ENCODE measurements at places on chromosomes 5 and 9.

GRCh38 chr9:16385590-16385989 is 484.9 kb downstream of the BNC2 start:
- no peak for DNase-seq

DNA sequence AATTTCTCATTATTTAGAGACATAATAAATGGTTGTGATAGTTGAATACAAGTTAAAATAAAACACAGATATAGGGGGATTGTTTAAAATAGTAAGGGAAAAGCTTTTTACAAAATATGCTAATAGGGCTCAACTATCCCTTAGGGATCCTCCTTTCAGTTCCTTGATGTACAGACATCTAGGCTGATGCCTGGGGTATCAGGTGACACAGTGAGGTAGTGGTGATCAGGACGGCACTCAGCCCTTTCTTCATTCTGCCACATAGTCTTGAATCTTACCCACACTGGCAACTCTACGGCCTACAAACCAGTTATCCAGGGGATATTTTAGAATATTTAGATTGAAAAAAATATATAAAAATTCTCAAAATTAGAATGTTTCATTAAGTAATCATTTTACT is 12.5 kb upstream of the SLC35D2 start:
- DNase-seq: no peak

DNA sequence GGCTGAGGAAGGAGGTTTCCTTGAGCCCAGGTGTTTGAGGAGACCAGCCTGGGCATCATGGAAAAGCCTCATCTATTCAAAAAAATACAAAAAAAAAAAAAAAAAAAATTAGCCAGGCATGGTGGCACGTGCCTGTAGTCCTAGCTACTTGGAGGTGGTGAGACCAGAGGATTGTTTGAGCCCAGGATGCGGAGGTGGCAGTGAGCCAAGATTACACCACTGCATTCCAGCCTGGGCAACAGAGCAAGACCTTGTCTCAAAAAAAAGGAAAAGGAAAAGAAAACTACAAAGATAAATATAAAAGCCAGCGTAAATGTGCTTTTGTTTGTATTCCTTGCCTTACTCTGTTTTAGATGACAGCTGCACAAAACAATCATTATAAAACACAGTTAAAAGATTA is 2249.2 kb upstream of the C9orf72 start:
- DNase-seq: no peak

DNA sequence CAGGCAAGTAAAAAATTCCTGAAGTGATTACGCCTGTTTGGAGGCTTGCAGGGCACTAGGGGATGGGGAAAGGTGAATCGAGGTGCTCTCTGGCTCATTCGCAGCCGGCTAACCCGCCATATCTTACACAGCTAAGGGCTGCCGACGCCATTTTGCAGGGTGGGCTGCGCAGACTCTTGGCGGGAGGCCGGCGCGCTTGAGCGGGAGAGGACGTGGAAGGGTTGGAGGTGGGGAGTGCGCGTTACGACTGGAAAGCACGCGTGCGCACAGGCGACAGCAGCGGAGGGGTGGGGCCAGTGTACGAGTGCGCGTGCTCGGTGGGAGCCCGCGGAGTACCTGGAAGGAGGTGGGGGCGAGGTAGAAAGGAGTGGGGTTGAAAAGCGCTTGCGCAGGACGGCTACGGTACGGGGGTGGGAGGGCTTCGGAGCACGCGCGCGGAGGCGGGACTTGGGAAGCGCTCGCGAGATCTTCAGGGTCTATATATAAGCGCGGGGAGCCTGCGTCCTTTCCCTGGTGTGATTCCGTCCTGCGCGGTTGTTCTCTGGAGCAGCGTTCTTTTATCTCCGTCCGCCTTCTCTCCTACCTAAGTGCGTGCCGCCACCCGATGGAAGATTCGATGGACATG is at the start of gene NPM1:
Gene NPM1, plus strand, starts transcription at position 505 of the 625 bp plus-strand sequence. Its CDS starts 100 bp downstream, at position 605.
- DNase-seq: peak; percentile 97

- no peak for DNase-seq
Observed at GRCh38 chr5:79510638-79511037, 3.3 kb downstream of the HOMER1 start.

DNA sequence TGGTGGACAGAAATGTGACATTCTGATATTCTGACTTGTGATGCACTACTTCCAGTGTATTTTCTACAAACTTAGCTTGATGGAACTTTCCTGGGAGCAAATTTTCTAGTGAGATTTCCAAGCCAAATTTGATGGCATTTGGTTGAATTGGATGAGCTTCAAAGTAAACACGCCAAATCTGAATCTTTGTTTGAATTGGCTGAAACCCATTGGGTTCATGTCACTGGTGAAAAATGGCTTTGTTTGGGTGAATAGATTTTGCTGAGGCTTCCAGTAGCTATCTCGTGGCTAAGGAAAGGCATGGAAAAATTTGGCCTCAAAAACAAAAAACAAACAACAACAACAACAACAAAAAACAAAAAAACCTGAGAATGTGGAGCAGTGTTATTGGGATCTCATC is 271.1 kb upstream of the RPS23 start:
- DNase-seq: no peak

DNA sequence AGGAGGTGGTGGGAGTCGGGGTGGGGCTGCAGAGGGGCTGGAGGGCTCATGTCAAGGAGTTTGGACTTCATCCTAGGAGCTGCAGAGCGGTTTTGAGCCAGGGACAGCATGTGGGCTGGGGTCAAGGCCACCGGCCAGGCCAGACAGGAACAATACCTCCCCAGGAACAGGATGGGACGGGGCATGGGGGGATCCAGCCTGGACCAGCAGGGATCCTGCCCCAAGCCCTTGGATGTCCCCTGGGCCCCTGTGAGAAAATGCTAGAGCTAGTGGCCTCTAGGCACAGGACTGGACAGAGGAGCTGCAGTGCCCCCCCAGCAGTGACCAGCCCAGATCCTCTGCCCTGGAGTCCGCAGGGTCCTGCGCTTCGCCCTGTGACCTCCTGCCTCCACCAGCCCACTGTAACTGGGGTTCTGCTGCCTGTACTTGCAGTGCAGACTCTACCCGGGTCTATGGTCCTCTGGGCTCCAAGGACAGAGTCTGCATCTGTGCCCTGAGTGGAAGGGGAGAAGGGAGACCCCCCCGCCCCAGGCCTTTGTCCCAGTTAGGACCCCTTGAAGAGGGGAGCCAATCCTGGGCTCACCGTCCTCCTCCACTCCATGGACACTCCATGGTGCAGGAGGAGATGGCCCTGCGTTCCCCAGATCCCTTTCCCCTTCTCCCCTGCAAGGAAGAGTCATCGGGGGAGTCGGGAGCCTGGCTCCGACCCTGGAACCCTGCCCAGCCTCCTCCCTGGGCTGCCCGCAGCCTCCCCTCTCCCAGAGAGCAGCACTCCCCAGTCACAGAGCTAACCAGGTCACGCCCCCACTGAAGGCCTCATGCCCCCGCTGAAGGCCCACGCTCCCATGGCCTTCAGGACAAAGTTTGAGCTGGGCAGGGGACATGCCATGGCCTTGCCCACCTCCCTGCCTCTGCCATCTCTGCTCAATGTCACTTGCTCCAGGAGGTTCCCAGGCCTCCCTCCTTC is 3.0 kb upstream of the MXD3 start:
- DNase-seq: no peak

DNA sequence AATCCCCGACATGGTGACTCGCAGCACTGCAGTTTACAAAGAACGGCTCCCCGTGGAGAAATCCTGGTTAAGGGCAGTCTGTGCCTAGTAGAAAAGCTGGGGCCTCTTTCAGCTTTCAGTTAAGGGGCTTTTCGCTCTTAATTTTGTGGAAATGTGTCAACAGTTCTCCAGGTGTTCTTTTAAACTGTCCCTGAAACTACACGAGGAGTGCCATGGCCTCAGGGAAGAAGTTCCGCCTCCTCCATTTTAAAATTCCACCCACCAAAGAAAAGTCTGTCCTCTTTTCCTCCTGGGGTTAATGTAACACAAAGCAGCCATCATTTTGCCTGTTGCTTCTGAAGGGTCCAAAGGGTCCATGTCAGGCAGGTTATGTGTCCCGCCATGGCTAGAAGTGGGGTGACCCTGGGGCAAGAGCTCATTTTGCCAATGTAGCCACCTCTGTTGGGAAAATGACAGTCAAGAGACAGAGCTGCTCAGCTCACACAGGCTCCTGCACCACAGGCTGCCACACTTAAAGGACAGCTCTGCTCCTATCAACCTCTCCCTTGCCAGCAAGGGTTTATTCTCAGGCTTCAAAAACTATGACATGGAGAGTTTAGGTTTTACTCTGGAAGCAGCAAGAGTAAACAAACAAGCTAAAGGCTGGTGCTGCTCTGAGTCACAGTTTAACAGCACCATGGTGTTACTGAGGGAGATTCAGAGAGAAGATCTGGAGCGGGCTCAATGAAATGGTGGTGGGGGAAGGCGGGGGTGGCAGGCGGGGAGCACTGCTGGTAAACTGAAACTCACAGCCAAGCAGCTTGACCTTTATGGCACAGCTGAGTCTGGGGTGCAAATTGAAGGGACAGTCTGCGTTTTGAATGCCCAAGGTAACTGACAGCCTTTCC is 3.2 kb downstream of the WHRN start:
- DNase-seq: no peak

GRCh38 chr5:125370461-125371205 is 624.2 kb upstream of the ZNF608 start:
- DNase-seq: no peak

GRCh38 chr5:175548626-175549311 is 70.4 kb downstream of the SFXN1 start:
- no peak for DNase-seq

DNA sequence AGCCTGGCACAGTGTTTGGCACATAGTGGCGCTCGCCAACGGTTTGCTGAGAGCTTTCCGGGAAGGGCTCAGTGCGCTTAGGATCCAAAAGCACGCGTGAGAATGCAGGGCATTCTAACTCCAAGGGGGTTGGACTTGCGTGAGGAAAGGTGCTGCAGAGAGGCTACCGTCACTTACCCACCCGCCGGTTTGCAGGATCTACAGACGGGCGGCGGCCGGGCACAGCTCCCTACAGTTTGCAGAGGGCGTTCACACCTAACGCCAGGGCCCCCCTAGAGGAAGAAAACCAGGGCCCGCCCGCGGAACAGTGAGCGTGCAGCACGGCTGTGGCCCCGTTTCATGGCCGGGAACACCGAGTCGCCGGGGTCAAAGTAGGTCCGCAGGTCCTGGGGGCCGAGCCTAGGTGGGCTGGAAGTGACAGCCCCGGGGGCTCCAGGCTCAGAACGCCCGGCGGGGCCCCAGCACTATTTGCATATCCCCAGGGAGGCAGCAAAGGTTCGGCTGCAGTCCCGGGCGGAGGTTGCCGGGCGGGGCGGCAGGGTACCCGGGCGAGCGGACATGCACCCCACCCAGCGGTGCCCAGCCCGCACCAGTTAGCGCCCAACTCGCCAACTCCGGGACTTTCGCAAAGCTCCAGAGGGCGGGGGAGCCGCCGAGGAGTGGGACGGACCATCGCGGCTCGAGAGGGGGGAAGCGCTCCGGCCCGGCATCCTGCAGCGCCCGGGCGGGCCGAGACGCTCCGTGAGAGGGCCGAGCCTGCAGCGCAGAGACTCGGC is 526 bp upstream of the GALNT10 start:
- DNase-seq: peak; percentile 68

GRCh38 chr5:132675936-132676689 is 2.3 kb downstream of the IL4 start:
- no peak for DNase-seq

- no peak for DNase-seq
Observed at GRCh38 chr5:2841208-2841607, 89.7 kb upstream of the IRX2 start.

DNA sequence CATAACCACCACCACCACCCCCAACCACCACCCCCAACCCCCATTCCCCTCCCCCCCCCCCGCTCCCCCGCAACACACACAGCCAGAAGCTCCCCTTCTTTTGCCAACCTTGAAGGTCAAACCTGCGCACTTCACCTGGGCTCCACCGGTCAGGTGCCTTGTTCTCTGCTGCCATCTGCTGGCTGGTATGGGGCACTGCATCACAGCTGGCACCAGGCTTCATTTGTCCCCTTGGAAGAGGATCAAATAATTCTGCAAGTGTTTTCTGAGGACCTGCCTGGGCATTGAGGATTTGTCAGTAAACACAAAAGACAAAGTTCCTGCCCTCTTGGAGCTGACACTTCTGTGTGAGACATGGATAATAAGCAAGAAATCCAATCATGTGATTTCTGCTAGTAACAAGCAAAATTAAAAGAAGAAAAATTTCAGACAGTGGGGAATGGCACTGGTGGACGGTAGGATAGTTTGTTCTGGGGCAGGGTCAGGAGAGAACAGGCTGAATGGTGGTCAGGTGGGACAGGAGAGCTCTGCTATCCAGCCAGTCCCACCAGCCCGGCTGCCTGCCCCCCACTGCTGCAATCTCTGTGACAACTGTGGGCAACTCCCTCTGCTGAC is 55.6 kb upstream of the LMX1B start:
- peak; percentile 54 for DNase-seq

GRCh38 chr9:6833518-6834192 is 75.9 kb downstream of the KDM4C start:
- no peak for DNase-seq

DNA sequence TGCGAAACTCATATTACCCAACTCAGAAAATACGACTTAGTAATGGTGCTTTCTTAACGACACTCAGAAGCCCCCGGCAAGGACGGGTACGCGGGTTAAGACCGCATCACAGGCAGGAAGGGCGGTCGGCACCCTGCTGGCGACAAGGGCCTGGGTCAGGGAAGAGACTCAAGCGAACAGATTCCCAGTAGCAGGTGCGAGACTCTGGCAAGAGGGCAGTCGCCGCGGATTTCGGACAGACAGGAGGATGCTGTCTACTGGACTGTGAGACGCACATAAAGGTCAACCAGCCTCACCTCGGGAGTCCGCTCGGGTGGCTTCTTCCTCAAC is 398 bp downstream of the RAPGEF6 start:
- no peak for DNase-seq
